ENCODE measurements at places on chromosomes 1 and 21.
A peak's percentile ranks its signal among the peaks of the same experiment; 100 is the strongest.

GRCh38 chr1:80427881-80428280 is 1372.9 kb upstream of the ADGRL2 start:
- no peak for DNase-seq

GRCh38 chr1:3066250-3066711 is 2.7 kb upstream of the PRDM16 start:
- no peak for DNase-seq

DNA sequence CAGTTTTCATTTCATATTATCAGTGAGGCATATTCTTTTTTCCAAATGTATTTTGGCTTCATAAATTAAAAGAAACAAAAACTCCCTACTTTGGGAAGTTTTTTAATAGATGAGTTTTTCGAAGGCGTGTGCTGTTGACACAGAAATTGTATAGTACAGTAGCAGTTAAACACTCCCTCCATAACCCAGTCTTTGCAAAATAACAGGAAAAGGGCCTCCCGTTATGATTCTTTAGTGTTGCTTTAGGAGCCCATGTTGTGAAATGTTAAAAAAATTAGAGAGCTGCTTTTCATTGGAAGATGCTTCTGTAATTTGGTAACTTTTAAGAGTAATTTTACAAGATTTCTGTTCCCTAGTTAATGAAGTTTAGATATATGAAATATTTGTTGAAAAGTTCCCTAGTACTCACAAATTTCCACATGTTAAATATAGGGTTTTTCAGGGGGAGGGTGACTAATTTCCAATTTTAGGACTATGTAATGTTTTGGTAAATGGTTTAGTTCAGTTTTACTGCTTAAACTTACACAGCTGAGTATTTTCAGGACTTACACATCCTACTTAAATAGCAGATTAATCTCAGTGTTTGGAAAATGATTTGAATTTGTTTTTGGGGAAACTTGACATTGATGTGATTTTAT is 2.0 kb downstream of the CAMSAP2 start:
- DNase-seq: no peak

DNA sequence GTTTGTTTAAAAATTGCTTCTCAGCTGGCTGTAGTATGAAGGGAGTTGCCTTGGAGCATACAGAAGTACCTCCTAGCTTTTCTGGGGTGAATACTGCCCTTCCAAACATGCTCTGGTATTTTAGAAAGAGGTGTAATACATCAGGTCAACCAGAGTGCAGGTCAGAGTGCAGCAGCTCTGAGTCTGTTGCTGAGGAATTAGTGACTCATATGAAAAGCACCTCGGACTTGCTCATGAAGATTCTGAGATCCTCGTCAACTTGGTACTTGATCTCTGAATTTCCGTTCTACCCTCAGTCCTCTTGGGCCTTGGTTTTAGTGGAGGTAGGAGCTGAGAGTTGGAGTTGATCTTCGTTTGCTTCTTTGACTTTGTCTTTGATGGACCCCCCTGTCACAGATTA is 67.3 kb downstream of the NOS1AP start:
- DNase-seq: peak; percentile 75

DNA sequence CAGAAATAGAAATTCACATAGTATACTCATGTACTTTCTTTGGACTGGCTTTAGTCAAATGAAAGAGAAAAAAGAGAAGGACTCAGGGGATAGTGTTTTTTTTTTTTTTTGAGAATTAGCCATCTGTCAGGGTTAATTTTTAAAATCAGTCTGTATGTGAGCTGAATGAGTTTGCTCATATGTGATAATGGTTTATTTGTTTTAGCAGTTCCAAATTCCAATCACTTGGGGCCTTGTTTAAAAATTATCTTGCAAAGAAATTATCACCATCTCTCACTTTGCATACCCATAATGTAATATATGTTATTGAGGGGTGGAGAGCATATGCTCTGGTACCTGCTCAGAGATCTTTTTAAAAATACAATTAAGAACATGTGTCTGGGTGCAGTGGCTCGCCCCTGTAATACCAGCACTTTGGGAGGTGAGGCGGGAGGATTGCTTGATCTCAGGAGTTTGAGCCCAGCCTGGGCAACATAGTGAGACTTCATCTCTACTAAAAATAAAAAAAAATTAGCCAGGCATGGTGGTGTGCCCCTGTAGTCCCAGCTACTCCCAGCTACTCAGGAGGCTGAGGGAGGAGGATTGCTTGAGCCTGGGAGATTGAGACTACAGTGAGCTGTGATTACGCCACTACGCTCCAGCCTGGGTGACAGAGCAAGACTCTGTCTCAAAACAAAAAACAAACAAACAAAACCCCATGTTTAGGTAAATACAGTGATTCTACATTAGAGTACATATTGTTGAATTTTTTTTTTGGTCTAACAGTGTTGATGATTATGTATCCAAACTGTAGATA is 19.7 kb downstream of the GNAI3 start:
- no peak for DNase-seq

DNA sequence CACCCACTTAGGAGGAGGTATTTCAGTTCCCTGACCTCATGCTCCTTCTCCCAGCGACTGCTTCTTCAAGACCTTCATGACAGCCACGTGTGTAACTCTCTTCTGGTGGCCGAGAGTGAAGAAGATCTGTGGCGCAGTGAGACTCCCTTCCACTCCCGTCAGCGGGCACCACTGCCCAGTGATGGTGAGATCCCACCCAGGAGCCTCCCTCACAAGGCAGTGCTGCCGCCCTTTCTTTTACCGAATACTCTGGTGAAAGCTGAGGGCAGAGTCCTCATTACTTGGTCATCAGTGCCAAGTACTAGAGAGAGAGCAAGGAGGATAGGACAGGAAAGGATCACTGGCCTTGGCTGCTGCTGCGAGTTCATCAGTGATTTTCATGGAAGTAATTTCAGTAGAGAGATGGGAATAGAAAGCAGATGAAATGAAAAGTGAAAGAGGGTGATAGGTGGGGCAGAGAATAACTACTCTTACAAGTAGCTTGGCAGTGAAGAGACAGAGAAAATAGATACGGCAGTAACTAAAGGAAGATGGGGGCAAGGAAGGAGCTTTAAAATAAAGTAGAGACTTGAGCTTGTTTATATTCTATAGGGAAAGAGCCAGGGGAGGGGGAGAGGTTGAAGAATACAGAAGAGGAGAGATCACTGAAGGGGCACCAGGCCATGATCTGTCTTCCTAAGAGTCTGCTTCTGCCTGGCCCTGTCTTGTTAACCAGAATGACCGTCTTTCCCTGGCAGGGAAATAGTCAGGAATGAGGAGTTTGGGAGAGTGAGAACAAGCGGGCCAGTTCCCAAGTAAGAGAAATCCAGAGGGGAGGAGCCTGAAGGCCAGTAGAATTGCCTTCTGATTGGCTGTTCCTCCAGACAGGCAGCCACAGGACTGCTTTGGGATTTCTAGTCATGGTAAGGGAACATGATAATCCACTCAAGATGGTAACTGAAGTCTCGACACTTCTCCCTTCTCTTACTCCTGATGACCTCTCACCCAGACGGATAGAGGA is 18.3 kb downstream of the HYI start:
- DNase-seq: peak; percentile 58

DNA sequence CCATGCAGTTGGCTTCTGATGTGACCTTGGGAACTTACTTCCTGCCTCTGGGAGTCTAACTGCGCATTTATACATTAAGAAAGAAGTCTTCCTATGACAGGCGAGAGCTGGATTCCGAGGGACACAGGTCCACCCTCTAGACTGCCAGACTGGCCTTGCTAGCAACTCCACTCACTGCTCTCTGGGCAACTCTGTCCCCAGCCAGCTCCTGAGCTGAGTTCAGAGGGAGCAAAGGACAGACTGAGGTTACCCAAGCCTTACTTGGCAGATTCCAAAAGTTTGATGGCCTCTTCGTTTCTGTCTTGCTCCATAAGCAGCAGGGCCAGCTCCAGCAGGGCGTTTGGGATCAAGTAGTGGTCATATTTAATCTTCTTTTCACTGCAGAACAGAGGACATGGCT is 41.8 kb downstream of the TTC39A start:
- no peak for DNase-seq

GRCh38 chr1:248886237-248886895 is 19.7 kb upstream of the PGBD2 start:
- peak; percentile 77 for DNase-seq
